ENCODE measurements at places on chromosomes 5 and 9.

DNA sequence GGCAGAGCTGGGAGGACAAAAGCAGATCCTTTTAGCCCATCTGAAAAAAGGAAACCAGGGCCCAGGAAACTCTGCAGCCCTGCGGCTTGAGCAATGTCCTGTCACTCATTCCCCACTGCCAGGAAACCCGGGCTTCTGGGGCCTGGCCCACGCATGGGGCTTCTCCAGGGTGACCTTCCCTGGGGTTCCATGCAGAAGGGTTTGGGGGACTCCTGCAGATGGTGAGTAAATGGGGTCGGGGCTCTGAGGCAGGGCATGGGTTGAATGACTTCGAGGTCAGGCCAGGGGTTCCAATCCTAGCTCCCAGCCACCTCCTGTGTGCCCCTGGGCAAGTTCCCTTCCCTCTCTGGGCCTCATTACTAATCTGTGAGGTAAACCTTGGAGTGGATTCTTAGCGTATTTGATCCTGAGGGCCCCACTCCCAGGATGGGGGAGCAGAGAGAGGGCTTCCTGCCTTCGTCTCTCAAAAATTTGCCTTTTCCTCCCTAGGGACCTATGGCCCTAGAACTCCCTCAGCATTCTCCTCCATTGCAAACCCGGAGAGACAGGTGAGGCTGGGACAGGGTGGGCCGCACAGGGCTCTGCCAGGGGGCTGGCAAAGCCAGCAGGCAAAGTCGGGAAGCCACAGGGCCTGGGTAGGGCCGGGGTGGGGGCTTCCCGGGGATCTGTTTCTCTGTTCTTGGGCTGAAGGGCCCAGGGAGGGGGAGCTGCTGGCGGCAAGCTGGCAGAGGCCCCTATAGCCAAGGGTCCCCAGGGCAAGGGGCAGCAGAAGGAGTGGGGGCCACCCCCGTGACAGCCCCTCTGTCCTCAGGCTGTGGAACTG is 25.8 kb downstream of the ADGRD2 start:
- DNase-seq: no peak

DNA sequence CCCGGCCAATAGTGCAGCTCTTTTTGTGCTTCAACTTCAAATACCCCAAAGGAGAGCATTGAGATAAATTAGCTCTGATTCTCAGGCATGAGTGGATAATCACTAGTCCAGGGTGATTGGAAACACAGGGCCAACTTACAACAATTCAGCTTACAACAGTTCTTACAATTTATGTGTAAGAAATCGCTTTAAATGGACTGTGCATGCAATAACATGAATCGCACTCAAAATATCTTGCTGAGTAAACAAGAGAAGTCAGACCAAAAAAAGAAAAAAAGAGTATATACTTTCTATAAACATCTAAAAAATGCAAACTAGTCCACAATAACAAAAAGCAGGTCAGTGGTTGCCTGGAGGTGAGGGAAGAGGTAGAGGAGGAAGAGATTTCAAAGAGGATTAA is 150.6 kb upstream of the EDIL3 start:
- DNase-seq: no peak

DNA sequence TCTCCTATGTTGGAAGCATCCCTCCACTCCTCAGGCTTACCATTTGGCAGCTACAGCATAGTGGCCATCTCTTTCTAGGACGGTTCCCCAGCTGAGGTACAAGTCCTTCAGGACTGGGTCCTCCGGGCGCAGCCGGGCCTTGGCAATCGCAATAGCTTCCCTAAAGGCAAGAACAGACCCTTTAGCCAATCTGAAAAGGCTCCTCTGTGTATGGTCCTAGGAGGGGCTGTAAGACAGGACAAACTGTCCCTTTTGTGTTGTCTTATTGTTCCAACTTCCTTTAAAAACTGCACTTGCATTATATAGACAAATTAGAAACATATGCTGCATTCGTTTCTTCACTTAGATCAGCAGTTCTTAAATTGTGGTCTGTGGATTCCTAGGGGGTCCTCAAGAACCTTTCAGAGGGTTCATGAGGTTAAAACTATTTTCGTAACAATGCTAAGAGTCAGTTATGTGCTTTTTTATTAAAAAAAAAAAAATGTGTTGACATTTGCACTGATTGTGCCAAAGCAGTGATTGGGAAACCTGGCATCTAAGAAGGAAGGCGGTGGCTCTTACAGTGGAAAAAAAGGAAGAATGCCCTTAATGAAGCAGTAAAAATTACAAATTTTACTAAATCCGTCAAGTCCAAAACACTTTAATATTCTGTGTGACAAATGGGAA is 38.7 kb downstream of the GEMIN5 start:
- no peak for DNase-seq

- no peak for DNase-seq
These were observed 70.3 kb downstream of the ZNF366 start for GRCh38 chr5:72436796-72437471.

GRCh38 chr5:107806705-107807104 is 136.0 kb upstream of the EFNA5 start:
- DNase-seq: no peak

DNA sequence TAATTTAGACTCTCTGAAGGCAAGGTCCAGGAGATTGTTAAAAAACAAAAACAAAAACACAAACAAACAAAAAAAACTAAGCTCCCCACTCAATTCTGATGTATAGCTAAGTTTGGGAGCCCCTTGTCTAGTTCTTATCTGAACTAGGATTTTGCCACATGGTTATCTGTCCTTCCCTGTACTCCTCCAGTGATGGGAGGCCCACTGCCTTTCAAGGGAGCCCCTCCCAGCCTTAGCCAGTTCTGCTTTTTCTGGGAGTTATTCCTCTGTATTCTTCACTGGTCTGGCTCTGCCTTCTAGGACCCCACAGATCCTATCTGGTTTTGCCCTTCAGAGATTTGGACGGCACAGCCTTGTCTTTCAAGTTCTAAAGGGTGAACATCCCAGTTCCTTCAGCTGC is 2.1 kb upstream of the ALDH1B1 start:
- DNase-seq: no peak

DNA sequence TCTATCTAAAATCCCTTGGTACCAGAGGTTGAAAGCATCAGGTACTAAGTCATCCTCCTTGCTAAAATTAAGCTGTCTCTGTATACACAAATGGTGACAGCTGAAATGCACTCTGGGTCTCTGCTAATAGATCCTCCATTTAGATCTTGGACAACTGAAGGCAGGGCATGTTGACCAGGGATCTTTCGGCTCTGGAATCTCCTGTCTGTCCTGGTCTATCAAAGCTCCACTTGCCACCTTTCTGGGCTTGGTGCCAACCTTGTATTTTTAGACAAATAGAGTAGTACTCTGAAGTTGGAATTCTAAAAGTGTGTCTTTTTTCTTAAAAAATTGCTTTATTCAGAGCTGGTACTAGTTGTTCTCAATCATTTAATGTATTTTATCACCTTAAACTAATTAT is 135.2 kb upstream of the HMHB1 start:
- no peak for DNase-seq

GRCh38 chr9:101242651-101243050 is 142.2 kb downstream of the BAAT start:
- DNase-seq: no peak

DNA sequence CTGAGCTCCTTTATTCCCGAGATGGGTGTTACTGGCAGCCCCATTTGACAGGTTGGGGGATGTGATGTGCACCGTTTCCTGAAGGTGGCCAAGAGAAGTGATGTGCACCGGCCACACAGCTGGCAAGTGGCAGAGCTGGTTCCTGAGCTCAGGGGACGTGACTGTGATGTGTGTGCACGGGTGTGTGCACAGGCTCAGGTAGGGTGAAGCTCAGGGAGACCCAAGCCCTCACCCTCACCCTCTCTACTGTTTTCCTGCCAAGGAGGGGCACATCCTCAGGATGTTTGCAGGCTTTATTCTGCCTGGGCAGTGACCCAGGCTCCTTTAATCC is 56.6 kb downstream of the WWC1 start:
- DNase-seq: no peak

DNA sequence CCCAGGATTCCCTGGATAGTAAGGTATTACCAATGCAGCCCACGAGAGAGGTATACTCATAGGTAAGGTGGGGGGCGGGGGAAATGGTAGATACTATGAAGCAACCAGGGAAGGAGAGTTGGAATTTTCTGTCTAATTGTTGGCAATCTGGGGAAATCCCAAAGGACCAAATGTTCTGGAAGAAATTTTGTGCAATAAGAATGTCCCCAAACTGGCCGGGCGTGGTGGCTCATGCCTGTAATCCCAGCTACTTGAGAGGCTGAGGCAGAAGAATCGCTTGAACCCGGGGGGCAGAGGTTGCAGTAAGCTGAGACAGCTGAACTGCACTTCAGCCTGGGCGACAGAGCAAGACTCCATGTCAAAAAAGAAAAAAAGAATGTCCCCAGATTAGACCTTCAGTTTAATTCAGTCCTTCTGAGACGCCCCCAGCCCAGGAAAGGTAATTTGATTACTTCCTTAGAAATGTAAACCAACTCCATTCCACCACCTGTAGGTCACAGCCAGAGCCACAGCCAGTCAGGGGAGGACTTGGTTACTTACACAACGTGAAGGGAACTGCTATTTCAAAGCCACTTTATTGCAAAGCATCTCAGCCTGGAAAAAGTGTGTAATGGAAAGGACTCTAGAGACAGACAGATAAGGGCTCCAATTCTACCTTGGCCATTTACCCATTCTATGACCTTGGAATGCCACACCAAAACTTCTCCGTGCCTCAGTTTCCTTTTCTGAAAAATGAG is 50.0 kb upstream of the KLF4 start:
- no peak for DNase-seq
